HS-5 (cell line): ENCODE measurements at places on chromosomes 7 and 10.

DNA sequence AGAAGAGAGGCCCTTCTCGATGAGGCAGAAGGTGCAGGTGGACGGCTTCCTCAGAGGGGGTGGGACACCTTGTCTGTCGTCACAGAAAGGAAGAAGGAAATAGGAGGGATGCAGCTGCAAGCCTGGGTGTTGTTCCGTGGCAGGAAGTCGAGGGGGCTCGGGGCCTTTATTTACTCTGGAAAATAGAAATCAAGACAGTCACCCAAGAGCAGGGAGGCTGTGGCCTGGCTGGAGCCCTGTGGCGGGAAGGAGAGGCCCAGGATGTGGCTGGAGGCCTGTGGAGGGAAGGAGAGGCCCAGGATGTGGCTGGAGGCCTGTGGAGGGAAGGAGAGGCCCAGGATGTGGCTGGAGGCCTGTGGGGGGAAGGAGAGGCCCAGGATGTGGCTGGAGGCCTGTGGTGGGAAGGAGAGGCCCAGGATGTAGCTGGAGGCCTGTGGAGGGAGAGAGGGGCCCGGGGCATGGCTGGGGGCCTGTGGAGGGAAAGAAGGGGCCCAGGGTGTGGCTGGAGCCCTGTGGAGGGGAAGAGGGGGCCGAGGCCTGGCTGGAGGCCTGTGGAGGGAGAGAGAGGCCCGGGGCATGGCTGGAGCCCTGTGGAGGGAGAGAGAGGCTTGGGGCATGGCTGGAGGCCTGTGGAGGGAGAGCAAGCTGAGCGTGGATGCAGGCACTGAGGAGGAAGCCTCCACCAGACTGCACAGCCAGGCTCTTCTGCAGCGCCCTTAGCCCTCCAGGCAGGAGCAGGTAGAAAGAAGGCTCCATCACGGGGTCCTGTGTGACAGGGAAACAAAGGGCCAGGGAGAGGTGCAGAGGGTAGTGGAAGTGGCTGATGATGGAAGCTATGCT lies 97.3 kb upstream of the SFMBT2 start:
- DNase-seq: no peak

DNA sequence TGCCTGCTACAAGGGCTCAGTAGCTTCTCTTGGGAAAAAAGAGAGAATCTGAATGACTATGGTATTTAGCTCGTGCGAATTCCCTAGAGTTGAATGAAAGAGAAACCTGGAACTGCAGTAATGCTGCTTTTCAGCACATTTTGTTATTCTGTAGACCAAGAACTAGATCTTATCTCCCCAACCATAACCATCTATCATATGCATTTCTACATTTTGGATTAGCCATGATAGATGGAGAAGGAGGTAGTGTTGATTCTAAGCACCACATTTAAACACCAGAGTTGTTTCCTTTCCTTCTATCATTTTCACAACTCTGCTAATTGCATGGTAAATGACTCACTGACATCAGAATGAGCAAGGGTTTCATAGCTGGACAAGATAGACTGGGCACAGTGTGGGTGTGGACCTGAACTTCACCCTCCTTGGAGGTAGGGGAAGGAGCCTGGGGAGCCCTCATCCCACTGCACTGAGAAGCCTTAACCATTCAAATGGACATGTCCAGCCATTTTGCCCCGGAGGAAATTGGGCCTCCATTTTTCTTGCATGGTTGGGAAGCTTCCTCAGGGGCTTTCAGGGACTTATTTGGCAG lies 55.3 kb upstream of the BMPER start:
- no peak for DNase-seq

DNA sequence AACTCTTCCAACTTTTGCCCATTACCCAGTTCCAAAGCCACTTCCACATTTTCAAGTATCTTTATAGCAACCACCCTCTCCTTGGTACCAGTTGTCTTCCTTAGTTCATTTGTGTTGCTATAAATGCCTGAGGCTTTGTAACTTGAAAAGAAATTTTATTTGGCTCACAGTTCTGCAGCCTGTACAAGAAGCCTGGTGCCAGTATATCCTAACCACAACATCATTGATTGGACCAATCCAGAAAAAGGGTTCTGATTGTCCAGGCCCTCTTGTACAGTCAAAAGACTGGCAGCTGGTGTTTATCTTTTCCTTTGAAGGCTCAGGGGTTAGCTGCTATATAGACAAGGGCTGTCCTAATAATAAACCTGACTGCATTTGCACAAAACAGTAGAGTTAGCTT lies 21.1 kb upstream of the ABCC2 start:
- DNase-seq: no peak

DNA sequence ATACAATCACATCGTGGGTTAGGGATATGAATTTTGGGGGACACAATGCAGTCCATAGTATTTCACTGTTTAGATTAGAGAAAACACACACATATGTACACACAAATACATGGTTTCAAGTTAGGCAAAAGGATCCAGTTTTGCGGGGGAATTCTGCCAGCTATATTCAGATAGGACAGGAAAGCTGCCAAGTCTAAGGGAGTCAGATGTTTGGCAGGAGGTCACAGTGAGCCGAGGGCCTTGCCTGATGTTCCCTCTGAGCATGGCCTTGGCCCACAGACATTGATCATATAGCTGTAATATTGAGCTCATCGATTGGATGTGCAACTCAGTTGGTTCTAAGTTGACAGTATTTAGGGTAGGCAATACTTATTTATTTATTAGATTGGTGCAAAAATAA lies 122.8 kb downstream of the ADRA2A start:
- DNase-seq: no peak

DNA sequence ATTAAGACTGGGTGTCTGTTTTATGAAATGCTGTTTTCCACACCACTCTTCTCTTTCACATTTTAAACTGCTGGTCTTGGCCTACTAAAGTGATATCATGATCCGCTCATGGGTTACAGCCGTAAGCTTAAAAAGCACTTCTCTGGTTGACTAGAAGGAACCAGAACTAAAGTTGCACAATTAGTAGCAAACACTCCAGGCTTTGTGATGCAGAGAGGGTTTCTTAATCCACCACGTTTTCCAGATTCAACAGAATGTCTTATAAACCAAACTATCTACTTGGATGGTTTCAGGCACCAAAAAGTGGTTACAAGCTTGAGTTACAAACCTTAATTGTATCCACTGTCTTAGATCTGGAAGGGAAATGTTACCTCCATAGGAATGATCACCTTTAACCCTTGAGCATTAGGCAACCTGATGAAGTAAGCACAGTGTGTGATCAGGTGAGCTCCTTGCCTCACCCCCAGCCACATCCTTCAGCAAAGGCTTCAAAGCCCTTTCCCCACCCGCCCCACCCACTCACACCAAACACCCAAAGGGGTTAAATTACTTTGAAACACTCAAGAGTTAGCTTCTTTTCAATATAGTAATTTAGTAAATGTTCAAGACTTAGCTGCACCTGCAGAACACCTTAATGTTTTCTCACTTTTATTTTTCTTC lies 3.5 kb downstream of the ELMO1 start:
- no peak for DNase-seq

DNA sequence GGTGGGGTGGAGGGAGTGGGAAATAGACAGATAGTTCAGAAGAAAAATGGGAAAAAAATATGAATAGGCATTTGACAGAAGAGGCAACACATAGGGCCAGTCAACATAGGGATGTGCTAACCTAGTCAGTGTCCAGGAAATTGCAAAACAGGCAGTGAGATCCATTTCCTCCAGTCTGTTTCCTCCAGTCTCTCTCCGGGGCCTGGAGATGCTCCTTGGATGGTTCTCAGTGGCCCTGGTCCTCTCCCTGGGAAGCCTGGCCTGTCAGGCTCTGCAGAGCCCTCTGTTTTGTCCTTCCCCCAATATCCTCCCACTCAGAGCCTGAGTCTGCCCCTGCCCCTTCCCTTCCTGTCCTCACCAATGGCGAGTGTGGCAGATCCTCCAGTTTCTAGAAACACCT lies 52.6 kb downstream of the SYPL1 start:
- DNase-seq: no peak

GRCh38 chr7:111736552-111736874 lies 174.2 kb upstream of the IMMP2L start:
- DNase-seq: no peak

DNA sequence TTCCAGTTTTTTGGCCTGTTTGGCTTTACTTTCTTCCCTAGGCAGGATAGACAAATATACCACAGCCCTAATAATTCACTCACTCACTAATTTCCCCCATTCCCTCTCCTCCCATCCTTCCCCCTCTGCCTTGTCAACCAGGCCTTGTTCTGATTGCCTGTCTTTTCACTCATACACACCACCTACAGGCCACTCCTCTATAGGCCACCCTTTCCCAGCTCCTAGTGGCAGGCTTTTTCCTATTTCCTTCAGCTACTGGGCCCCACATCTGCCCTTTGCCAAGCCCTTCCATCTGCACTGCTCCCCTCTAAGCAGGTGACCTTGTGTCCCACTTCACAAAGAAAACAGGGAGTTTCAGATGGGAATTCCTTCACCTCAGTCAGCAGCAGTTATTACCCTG lies 59.8 kb upstream of the MSRB2 start:
- no peak for DNase-seq

DNA sequence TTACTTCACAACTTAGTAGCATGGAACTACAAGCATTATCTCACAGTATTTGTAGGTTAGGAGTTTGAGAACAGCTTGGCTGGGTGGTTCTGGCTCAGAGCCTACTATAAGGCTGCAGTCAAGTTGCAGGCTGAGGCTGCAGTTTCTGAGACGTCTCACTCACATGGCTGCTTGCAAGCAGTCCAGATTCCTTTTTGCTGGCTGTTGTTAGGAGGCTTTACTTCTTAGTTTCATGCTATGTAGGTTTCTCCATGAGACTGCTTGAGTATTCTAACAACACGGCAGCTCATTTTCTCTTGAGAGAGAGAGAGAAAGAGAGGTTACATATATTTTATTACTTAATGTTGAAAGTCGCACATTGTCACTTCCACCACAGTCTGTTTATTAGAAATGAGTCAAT lies 1073.9 kb downstream of the NXPH1 start:
- DNase-seq: no peak

DNA sequence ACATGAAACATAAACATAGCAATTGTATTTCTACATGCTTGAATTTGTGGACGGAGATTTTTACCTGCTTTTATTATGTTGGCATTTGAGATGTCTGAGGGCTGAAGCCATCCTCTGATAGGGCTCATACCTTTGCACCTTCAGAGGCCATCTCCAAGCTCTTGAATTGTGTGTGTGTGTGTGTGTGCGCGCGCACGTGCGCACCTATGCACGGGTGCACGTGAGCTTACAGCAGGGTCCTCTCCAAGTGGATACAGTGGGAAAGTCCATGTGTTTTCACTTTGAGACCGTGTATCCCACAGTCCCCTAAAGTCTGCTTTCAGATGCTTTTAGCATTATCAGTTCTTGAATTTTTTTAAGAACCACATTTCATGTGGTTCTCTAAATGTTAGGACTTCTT lies 178.6 kb downstream of the RAB11FIP2 start:
- DNase-seq: no peak

DNA sequence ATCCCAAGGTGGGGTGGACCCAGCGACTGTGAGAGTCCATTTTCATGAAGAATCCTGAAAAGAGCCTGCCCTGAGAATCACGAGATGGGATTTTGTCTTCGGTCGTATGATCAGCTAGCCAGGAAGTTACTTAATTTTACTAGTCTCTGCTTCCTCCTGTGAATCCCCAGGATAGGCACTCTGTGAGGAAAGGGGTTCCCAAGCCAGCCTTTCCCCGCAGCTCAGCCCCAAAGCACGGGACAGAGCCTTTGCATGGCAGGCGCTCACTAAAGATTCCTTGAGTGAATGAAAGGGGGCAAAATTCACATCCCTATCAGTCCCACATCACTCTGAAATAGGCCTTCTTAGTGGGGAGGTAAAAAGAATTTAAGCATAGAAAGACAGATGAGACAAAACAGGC lies 219.6 kb downstream of the ADARB2 start:
- DNase-seq: no peak

DNA sequence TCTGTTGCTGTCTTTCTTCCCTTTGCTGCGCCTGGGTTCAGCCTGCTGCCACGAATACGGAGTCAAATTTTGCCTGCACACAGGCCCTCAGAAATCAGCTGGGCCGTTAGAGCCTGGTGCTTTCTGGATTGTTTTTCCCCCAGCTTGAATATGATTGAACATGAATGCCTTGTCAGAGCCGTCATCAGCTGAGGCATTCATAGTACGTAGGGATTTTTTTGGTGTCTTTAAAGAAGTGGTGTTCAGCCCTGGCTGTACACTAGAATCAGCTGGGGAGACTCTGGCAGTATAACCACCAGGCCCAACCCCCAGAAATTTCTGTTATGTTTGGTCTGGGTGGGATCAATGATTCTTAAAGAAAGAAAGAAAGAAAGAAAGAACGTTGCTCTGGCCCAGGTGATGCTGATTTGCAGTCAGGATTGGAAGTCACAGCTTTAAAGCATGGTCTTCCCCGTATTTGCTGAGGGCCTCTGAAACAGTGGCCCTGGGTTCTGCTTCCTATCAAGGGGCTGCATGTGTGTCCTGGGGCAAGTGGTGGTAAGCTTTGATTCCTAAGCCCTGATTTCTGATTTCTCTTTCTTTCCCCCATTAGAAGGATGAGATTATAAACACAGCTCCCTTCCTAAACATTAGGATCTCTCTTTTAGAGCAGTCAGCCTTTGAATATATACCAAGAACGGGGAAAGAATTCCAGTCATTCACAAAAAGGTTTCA lies 24.7 kb downstream of the NUB1 start:
- no peak for DNase-seq

DNA sequence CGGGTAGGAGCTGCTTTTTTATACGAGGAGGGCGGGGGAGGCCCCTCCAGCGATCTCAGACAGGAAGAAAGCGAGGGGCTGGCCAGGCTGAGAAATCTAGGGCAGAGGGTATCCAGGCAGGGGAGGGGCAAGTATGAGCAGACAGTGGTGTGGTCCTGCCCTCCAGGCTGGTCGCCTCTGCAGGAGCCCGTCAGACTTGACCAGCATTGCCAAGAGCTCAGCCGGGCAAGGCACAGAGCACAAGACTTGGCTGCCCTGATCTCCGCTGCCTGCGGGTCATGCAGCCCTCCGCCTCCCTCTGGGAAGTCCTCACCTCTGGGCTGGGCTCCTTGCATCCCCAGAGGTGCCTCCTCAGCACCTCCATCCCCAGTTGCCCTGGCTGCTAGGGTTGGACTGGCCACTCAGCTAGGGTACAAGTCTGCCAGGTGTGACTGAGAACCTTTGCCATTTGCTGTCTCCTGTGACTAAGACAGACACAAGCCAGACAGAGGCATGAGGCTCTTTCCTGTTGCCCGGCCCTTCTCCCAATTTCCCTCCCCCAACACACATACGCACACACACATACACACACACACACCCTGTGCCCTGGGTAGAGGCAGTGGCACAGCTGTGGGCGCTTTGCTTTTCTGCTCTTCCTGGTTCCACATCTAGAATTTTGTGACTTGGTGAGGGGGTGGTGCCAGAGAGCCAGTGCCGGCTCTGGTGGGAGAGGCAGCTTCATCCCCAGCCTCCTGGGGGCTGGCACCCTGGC lies 59.1 kb upstream of the PPIF start:
- DNase-seq: no peak

- no peak for DNase-seq
Measured at GRCh38 chr7:18489624-18490023, 5.9 kb upstream of the HDAC9 start.

GRCh38 chr10:86293396-86293791 lies 73.2 kb downstream of the GRID1 start:
- DNase-seq: no peak

GRCh38 chr7:11170175-11170574 lies 196.5 kb downstream of the PHF14 start:
- no peak for DNase-seq

- DNase-seq: no peak
Measured at GRCh38 chr10:93757136-93757535, 600 bp upstream of the LGI1 start.
